ENCODE measurements at places on chromosomes 11 and 22. TPM values are rescaled to one million over a fixed set of nuclear protein-coding genes. Genes with fewer than 3 reads are reported as not detected.

DNA sequence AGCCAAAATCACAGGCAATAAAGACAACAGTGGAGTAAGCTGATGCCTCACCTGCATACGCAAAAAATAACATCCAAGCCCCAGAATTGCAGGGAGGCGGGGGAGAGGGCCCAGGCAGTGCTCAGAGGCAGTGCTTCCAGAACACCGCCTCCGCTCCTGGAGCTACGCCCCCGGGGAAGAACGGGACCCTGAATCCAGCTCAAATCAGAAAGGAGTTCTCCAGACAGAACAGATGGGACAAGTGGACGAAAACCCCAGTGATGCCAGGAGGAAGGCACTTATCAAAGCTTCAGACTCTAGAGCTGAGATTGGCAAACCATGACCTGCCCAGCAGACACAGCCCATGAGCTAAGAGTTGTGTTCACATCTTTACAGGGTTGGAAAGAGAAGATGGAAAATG lies 683.9 kb downstream of the TBC1D22A start:
- no peak for DNase-seq

- no peak for DNase-seq
Measured at GRCh38 chr22:17846326-17846992, 72.2 kb upstream of the BID start.

GRCh38 chr11:29187215-29187614 lies 829.6 kb downstream of the KCNA4 start:
- DNase-seq: no peak

GRCh38 chr11:8709002-8709672 lies 26.5 kb downstream of the RPL27A start:
- no peak for DNase-seq

GRCh38 chr22:39392341-39392948 lies 7.1 kb upstream of the TAB1 start:
- no peak for DNase-seq

- DNase-seq: no peak
Measured at GRCh38 chr11:118441770-118442275, 5.5 kb downstream of the KMT2A start.

- no peak for DNase-seq
Measured at GRCh38 chr11:72739240-72740059, 12.8 kb downstream of the ARAP1 start.

DNA sequence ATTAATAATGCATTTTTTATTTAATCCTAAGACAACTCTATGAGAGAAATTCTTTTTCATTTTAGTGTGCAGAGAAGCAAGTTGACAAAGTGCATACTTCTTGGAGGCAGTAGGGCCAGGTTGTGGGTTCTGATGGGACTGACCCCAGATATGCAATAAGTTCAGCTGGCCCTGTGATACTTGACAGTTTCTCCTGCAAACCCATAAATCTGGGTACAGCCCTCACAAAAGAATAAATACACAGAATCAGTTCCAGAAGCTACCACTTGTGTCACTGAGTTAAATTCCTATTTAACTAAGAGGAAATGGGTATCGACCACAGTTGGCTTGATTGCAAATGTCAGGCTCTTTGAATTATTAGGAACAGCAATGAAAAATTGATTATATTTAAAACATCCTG lies 598.5 kb upstream of the API5 start:
- no peak for DNase-seq

DNA sequence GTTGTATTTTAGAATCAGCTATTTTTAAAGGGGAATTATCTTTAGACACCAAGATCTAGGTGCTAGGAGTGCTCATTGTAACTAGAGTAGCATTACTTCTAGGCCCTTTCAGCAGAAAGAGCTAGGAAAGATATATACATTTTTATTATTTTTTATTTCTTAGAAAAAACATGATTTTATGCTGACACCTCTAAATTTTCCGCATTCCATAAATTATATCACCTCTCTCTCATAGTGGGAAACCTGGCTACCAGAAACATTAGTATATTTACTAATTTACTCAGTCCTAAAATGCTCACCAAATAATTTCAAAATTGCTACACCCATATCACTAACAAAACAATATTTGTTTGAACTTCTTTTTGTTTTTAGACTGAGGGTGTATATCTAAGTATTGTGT lies 32.1 kb upstream of the SLC36A4 start:
- DNase-seq: no peak

DNA sequence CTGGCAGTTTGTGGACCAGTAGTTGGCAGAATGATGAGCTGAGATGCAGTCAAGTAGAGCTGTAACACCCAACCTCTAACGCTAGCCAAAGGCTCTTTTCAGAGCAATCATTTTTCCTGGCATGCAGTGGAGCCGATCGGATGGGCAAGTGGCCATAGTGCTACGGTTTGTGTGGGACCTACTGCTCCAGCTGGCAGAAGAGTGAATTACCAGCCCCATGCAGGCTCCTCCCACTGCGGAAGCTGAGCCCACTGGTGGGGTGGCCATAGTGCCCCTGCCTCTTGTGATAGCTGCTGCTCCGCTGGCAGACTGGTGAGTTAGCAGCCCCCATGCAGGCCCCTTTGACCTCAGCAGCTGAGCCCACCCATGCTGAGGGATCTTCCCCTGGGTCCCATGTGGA lies 27.0 kb upstream of the SC5D start:
- no peak for DNase-seq

GRCh38 chr11:76307978-76308747 lies 72.8 kb downstream of the THAP12 start:
- no peak for DNase-seq

GRCh38 chr22:47296405-47297260 lies 534.2 kb downstream of the TBC1D22A start:
- no peak for DNase-seq

DNA sequence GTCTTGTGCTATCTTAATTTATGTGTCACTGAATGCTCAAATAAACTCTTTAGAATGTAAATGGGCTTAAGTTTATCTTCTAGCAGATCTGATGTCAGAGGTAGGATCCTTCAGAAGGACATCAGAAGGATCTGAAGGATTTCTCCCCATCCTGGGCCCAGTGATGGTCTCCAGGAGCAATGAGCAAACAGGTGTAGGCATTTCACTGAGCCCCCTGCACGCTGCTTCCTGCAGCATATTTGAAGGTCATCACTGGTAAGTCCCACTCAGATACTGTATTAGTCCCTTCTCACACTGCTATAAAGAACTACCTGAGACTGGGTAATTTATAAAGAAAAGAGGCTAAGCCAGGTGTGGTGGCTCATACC lies 4.5 kb downstream of the GSTP1 start:
- no peak for DNase-seq

MGAT3 gene
- total RNA-seq: 0.13 TPM

MUC2 gene
- not detected for total RNA-seq

DEFB131B gene
- total RNA-seq: not detected

PRCP gene
- 25.9 TPM for total RNA-seq

NDUFS8 gene
- total RNA-seq: 127 TPM

HPS4 gene
- total RNA-seq: 28.3 TPM

GAL3ST1 gene
- 0.13 TPM for total RNA-seq

All from bronchial epithelial cell (primary cell).